ENCODE measurements at places on chromosomes 6 and 20.

DNA sequence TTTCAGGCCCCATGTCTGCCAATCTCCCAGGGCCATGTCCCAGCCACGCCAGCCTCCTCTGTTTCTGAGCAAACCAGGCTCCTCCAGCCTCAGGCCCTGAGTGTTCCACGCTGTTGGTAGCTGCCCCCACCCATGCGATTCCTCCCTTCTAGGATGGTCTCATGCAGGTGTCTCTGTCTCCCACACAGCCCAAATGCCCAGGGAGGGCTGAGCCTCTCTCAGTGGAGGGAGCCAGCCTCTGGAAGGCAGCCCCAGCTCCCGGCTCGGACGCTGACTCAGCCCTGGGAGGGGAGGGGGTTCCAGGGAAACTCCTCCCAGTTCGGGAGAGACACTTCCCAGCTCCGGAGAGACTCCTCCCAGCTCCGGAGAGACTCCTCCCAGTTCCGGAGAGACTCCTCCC lies 122.9 kb upstream of the AFDN start:
- no peak for DNase-seq

DNA sequence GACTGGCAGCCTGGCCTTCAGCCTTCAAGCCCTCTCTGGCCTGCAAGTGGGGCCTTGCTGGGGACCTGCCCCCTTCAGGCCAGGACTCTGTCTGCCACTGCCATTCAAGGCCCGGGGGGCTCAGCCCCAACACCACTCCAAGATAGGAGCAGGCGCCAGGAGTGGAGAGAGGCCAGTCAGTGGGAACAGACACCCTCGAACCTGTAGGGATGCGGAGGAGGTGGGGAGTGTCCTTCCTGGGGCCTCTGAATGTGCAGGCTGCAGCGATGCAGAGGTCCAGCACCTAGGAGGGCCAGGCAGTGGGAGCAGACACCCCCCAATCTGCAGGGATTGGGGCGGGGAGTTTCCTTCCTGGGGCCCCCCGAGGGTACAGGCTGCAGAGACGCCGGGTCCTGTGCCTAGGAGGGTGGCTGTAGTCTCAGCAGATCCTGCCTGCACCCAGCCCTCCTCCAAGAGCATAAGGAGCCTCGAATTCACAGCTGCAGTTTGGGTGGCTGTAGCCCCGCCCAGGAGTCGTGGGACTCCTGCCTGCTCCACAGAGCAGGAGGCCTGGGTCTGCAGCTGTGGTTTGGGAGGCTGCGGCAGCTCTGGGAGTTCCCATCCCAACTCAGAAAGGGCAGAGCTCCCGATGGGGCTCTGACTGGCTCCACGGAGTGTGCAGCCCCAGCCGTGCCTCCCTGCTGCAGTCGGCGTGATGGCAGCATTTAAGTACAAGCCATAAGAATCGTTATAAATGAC lies 33.1 kb downstream of the NR2E1 start:
- no peak for DNase-seq

DNA sequence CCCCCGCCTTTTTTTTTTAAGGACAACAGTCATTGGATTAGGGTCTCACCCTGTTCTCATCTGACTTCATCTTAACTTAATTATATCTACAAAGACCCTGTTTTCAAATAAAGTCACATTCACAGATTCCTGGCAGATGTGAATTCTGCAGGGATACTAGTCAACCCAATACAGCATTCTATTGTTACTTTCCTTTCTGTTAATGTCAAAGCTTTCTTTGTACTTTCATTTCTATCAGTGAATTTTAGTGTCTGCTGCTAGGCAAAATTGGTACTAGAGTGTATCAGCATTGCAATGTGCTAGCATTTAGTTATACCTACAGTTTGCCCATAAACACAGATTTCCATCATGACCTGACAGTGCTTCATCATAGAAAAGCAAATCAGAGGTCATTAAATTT lies 281.9 kb downstream of the CDKAL1 start:
- no peak for DNase-seq

DNA sequence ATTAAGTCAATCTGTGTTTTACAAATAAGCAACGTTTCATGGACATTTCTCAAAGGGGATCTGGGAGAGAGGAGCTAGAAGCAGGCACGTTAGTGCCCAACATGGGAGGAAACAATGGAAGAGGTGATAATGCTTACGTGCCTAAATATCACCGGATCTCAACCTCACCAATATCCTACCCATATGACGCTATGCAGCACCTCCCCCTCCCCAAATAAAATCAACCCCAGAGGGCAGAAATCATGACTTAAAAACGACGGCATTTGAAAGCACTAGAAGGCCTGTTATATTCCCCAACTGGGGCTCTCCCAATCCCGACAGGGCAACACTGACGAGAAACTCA lies 425 bp downstream of the HBS1L start:
- peak; percentile 19 for DNase-seq

GRCh38 chr6:39792540-39793450 lies 619 bp downstream of the DAAM2 start:
- peak; percentile 64 for DNase-seq

GRCh38 chr6:35026434-35027222 lies 114.5 kb downstream of the TCP11 start:
- no peak for DNase-seq

DNA sequence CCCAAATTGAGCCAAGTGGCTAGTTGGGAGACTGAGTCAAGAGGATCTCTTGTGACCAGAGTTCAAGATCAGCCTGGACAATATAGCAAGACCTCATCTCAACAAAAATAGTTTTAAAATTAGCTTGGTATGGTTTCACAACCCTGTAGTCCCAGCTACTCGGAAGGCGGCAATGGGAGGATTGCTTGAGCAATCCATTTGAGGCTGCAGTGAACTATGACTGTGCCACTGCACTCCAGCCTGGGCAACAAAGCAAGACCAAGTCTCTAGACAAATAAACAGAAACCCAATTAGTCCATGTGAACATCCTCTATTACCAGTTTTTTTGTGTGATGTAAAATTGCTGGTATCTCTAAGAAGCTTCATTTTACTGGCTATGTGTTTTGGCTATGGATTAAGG lies 106.2 kb downstream of the TULP4 start:
- DNase-seq = no peak
